ENCODE measurements at places on chromosomes 5 and 9.
A peak's percentile ranks its signal among the peaks of the same experiment; 100 is the strongest.

DNA sequence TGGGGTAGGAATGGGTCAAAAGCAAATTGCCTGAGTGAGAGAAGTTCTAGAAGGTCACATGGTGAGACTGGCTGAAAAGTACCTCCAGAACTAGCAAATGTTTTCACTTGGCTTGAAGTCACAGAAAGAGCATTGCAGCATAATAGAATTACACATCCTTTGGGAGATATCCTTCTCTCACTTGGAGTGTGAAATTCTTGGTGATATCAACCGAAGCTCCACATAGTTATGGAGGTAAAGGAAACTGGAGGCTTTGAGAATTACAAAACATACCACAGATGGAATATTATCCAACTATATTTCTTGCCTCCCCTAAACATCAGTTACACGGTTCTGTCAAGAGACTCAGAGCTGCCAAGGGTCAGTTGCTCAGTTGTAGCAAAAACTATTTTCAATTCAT lies 182.4 kb downstream of the SEMA5A start:
- no peak for DNase-seq

DNA sequence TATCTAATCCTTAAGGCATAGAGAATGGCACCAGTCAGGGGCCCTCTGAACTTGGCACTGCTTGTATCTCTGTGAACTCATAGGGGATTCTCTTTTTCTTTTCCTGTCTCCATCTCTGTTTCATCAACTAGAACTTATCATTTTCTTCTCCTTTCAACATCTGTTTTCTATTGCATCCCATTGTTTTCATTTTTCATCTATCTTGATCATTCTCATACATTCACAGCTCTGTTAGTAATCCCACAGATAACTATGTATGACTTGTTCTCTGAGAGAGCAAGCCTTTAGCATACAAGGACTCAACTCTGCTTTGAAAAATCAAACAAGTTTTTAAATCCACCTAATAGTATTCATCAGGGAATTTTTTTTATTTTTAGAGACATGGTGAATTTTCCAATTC lies 264.3 kb downstream of the ARRDC3 start:
- DNase-seq: no peak

- DNase-seq: peak; percentile 95
Measured at GRCh38 chr5:39424736-39425637, at the start of gene DAB2. DAB2 (minus strand) TSS chr5:39424980; CDS start chr5:39394320, 30,660 bp downstream.

GRCh38 chr5:73797132-73797510 lies 171.1 kb downstream of the ARHGEF28 start:
- no peak for DNase-seq

- DNase-seq: peak; percentile 70
Measured at GRCh38 chr9:130766927-130767307, 68.1 kb upstream of the ABL1 start.

DNA sequence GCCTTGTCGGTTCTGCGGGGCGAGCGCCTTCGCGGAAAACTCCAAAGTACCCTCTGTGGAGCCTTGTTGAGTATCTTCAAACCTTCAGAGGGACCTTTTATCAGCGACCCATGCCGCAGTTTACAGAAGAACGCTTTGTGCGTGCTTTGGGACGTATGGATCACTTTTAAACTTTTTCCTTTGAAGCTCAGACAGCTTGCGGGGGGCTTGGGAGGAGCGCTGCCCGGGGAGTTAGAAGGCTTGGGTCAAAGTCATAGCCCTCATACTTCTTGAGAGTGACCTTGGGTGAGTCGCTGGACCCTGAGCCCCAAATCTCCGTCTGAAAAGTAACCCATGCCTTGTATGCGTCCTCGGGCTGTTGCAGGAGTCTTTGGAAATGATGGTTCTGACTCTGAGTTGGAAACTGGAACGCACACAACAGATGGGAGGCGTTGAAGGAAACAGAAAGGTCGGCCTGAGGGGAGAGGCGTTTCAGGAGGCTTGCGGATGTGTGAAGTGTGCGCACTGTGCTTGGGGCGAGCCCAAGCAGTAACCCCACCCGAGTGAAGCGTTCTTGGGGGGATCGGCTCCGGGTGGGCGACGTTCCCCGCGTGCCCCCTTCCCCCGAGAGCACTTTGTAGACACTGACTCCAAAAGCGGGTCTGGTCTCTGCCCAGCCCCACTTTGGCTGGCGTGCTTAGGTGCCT lies 661 bp upstream of the SLC25A51 start:
- no peak for DNase-seq

DNA sequence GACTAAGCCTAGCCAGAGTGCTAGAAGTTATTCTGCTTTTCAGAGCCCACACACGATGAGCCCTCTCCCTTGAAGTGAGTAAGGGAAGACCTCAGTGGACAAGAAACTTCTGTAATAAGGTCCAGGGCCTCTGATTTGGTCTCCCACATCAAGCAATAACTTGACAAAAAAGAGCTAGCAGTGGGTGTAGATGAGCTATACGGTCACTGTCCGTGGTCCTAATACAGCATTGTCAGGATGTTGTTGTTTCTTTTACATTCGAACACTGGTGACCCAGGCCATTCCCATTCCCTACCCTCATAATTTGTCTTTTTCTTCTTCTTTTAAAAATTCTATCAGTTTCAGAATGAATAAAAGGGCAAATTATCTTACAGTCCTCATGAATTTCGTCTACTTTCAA lies 5.2 kb downstream of the PCSK1 start:
- no peak for DNase-seq

DNA sequence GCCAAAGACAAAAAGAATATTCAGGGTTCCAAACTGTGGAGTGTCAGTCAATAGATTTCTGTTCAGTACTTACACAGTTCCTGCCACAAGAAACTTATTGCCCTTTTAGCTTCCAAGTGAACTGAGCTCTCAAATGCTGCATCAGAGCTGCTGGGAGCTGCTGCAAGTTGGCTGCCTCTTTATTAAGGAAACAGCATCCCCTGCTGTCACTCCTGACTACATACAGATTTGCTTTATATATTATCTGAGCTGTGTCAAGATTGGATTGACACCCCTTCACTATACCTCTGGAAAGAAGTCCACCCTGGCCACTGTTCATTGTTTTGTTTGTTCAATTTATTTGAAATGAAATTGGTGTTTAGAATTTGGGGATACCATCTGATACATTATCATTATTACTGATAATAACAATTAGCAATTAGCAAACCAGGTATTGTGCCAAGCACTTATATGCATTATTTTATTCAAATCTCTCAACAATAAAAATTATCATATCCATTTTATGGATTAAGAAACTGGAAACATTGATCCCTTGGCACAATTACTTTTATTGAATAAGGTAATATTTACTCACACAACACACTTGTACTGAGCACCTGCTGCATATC lies 16.4 kb upstream of the C5orf58 start:
- DNase-seq: no peak

DNA sequence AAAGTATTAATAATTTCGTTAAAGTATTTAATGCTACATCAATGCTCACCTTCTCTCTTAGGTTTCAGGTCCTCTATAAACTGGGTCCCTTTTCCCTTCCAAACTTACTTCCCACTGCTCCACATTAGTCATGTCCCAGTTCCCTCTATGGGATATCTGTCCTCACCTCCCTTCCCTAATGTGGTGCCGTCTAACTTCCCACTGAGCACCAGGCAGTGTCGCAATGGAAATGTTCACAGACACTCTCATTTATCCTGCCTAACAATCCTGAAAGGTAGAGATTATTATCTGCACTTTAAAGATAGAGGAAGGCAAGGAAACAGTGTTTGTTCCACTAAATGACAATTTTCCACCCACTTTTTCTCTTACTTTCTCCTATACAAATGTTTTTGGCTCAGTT lies 329.7 kb downstream of the CWC27 start:
- DNase-seq: no peak

- peak; percentile 69 for DNase-seq
Measured at GRCh38 chr9:13786131-13786530, 506.6 kb upstream of the MPDZ start.

DNA sequence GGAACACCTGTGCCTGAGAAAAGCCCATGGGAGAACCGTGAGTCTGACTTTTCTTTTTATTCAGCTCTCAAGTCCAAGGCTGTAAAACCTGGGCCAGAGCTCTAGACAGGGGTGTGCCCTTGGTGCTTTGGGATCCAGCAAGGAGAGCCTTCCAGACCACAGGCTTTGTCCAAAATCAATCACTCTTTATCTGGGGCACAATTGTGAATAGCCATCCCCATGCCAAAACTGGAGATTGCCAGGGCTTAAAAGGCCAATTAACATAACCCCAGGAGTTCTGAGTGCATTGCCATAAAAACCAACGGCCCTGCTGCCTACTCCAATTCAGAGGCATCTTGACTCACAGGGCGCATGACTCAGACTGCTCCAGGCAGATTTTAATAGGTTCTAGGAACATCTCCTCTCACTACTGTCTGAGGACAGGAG lies 391.8 kb downstream of the ARHGEF28 start:
- DNase-seq: no peak

DNA sequence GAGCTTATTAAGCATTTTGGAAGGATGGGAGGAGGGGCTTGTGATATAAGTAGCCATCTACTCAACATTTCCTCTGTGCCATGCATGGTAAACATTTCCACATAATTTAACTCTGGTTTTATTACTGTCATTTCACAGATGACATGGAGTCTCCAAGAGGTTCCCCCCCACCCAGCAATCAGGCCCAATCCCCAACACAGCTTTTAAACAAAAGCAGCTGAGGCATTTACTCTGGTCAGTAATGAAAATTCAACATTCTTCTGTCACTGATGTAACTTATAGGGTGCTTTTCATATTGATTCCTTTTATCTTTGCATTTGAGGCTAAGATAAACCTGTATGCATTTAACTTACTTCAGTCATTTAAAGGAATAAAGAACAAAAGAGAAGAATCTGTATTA lies 128.1 kb downstream of the COL23A1 start:
- no peak for DNase-seq

- no peak for DNase-seq
Measured at GRCh38 chr9:90870621-90871326, 69.2 kb downstream of the SYK start.

- no peak for DNase-seq
Measured at GRCh38 chr9:105038051-105038450, 110.1 kb upstream of the ABCA1 start.

DNA sequence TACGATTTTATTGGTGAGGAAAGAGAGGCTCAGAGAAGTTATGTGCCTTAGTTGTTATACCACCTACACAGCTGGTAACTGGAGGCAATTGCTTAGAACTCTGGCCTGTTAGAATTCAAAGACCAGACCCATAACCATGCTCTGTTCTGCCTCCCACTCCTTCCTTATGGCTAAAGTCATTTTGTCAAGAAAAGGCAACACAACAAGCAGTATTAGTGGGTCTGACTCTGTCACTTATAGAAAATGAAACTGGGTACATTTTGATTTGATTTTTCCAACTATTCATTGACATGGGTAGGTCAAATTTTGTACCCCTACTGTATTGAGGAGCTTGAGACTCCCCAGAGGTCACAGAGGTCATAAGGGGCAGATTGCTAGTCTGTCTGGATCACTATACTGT lies 44.5 kb upstream of the NR3C1 start:
- no peak for DNase-seq

GRCh38 chr9:91253488-91253887 lies 108.2 kb downstream of the AUH start:
- no peak for DNase-seq

DNA sequence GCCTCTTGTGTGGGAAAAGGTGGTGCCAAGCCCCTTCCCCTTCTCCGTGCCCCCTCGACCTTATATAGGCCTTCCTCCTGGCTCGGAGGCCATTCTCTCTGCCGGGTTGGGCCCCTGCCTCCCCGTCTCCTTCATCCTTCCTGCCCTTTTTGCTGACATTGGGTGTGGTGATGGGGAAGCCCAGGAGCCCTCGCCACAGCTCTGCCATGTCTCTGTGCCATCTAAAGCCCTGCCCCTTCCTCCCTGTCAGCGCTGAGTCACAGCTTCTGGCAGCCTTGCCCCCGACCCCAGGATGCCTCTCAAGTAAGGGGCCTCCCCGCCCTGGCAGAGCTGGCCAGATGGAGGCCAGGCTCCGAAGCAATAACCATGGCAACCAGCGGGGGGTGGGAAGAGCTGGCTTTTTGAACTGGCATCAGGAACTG lies 30.4 kb downstream of the JADE2 start:
- DNase-seq: peak; percentile 91

GRCh38 chr5:3993856-3994473 lies 398.3 kb downstream of the IRX1 start:
- DNase-seq: peak; percentile 51

DNA sequence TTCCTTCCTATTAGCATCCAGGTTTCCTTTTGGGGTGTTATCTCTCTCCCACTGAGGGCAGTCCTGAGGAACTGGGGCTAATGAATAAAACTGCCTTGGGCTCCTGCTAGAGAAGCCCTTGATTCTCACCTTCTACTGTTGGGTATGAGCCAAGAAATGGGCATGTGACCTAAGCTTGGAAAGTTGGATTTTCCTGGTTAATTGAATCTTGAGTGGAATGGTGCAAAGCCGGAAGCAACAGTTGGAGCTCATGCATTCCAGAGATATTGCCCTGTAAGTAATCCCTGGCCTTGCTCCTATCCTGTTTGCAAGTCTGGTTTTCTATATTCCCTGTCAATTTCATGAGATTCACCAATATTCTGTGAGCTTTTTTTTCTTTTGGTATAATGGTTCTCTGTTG lies 158.5 kb upstream of the ELL2 start:
- DNase-seq: no peak

DNA sequence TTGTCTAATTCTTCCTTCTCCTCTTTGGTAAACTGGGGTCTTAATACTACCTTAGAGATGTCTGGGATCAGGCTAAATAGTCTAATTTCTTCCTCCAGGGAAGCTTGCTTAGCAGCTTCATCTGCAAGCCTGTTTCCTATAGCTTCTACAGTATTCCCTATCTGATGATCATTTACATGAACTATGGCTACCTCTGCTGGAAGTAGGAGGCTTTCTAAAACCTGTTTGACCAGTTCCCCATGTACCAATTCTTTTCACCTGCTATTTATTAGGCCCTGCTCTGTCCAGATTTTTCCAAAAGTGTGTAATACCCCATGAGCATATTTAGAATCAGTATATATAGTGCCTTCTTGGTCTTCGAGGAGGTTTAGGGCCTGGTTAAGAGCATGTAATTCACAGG lies 619.8 kb downstream of the HINT1 start:
- DNase-seq: no peak
